GM19239 (cell line): ENCODE measurements at places on chromosomes 5 and 9.

DNA sequence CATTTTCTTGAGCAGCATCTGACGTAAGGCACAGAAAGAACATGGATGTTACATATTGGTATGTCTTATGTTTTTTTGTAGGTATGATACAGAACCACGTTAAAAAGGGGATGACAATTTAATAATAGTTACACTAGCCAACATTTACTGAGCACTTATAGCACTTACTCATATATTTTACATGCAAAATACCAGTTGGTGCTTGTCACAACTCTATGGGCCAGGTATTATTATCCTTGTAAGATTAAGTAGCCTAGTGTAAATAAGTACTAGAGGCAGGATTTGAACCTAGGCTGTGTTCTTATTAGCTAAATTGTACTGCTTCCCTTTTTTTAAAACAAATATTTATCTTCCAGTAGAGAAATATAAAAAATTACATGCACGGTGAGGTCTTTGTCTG lies 83.5 kb downstream of the RANBP17 start:
- no peak for DNase-seq

DNA sequence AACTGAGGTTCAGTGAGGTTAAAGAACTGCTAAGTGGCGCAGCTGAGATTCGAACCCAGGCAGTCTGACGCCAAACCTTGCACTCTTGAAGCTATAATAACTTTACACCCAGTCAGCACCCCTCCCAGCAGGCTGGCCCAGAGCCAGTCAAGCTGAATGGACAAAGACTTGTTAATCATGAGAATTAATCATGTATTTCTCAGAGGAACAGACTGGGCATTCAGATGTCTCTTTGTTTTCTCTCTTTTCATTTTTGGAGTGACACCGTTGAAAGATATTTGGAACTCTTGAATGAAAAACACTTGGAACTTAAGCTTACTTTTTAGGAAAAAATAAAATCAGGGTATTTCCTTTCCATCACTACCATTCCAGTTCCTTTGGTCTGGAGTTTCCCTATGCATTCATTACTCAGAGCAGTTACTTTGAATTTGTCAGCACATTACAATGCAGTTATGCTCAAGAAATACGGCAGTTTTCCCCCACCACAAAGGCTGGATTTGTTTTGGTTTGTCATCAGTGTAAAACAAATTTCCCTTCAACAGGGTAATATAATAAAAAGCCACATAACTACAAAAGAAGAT lies 22.6 kb upstream of the MAMDC2 start:
- no peak for DNase-seq

DNA sequence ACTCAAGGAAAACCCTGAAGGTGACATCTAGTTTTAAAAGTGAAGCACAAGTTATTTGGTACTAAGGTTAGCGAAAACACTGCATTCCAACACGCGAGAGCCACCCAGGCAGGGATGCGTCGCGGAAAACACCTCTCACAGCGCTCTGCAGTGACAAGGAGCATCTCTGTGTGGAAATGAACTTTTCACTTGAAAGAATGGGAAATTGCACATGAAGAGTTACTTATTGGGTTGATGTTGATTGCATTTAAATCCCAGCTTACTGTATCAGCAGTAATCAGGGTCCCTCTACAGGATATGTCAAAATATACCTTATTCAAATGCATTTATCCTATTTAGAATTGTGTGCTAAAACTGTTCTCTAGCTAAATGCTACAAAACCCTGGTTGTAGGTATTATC lies 144.4 kb downstream of the BNC2 start:
- DNase-seq = no peak

DNA sequence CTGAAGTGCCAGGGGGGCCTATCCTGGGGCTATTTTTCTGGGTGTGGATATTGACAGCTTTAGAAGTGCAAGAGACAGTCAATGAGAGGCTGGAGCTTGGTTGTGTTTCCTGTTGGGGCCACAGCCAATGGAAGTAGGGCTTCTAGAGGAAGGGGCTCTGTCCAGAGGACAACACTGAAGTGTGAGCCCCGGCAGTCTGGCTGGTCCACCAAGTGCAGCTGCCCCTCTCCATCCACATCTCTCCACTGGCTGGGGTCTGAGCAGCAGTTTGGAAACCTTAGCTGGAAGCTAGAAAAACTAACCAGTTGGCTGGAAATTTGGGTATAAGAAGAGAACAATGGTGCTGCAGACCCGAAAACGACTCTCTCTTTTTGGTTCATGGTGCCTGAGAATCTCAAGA lies 64.3 kb upstream of the PSD2 start:
- DNase-seq = no peak

DNA sequence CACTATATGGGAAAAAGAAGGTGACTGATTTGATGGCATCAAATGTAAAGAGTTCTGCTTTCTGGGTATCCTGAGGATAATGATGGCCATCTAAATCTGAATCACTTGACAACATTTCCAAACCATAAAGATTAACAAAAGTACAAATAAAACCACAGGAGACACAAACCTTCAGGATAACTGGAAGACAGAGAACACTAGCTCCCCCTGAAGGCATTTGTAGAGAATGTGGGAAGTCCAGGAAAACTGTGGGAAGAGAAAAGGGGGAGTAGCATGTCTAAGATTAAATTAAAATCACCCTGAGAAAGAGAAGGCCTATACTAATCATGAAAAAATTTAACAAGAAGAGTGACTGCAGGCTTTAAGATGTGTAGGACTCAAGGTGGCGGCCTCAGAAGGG lies 116.2 kb downstream of the PRELID2 start:
- DNase-seq = no peak

DNA sequence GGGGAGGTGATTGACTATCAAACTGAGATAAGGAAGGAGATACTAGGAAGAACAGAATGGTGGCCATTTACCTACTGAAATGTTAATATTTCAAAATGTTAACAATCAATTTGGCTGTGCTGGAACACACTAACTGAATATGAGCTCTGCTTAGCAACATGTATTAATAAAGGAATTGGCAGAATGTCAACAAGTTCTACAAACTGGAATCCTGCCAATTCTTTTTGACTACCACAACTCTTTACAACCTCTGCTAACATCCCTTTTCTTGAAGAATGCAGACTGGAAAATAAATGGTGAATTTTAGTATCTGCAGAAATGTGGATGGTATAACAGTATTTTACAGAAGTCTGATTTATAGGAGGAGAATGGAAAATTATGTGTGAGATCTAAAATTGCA lies 446.4 kb downstream of the ISL1 start:
- no peak for DNase-seq

- no peak for DNase-seq
These were observed 337.7 kb upstream of the KLF4 start for GRCh38 chr9:107827304-107827703.

- no peak for DNase-seq
These were observed 38.9 kb upstream of the STXBP1 start for GRCh38 chr9:127572961-127573721.

- no peak for DNase-seq
These were observed 115.9 kb downstream of the ADAMTS2 start for GRCh38 chr5:179229331-179229831.

DNA sequence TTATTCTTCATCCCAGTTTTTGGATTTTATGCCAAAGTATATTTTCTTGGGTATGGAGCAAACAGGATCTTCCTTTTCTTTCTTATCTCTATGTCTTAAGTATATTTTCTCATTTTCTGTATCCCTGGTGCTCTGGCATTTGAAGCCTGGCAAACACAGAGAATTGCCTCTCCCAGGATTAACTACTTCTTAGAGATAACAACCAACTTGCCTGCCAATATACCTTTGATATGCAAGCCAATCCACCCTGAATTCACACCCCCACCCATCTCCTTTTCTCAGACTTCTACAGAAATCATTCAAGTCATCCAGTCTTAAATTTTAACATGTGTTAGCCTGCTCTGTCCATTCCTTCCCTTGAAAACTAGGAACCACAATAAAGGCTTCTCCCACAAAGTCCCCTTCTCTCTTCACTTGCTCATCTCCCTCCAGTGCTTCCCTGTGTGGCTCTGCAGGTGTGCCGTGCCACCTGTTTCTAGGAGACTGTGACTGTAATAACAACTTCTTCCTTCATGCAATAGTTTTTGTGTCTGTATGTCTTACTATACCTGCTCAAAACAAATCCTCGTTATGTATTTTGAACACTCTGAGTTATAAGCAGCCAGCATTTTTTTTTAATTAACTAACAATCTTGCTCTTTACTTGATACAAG lies 649.7 kb upstream of the RIOK2 start:
- DNase-seq = no peak
